GM23338 (cell line): ENCODE measurements at places on chromosomes 7 and 10. TPM values are rescaled to one million over a fixed set of nuclear protein-coding genes. Genes with fewer than 3 reads are reported as not detected.

Gene KCNH2
- 11.3 and 14.7 TPM in 2 replicates for total RNA-seq

Gene PFKP
- 117 and 120 TPM in 2 replicates for total RNA-seq

Gene GPER1
- 2.8 TPM in 1 of 2 replicates, not detected in the other for total RNA-seq

Gene GDF2
- total RNA-seq = not detected in 2 replicates

Gene GPR26
- total RNA-seq = 0.04 and 0.07 TPM in 2 replicates

Gene LRIT1
- total RNA-seq = 0.07 TPM in 1 of 2 replicates, not detected in the other

Gene WDR86
- 29.0 and 59.1 TPM in 2 replicates for total RNA-seq

Gene OR9A2
- 2.6 TPM in 1 of 2 replicates, not detected in the other for total RNA-seq

Gene CYP2W1
- total RNA-seq = not detected in 2 replicates

Gene TMEM184A
- total RNA-seq = 0.04 and 0.66 TPM in 2 replicates

DNA sequence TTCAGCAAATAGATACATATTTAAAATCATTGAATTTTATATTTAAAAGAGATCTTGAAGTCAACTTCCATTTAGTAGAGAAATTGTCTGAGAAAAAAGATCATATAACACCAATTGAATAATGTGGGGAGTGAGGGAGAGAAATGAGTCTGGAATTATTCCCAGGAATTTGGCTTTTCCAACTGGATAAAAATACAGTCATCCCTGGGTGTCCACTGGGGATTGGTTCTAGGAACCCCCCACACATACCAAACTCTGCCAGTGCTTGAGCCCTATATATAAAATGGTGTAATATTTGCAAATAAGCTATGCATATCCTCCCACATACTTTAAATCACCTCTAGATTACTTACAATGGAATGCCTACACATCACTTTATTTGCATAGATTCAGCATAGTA, 162.8 kb upstream of the SEMA3C start:
- no peak for DNase-seq

GRCh38 chr7:21131897-21132296, 296.0 kb upstream of the SP4 start:
- no peak for DNase-seq

DNA sequence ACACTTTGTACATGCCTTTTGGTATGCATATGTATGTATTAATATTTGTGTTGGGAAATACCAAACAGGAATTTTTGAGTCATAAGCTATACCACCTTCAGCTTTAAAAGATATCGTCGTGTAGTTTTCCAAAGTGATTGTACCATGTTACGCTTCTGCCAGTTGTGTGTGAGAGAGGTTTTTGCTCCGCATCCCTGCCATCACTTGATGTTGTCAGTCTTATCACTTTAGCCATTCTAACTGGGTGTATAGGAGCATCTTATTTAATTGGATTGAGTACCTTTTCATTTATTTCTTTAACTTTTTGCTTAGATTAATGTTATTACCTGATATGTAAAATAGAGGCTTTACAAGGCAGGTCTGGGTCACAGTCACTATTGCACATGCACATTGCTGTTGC, 3.4 kb downstream of the KLHL7 start:
- DNase-seq = no peak

GRCh38 chr7:157962458-157963306, 624.9 kb downstream of the PTPRN2 start:
- no peak for DNase-seq

- peak; percentile 73 for DNase-seq
These were observed 79.9 kb downstream of the VTI1A start for GRCh38 chr10:112526906-112527305.

- no peak for DNase-seq
These were observed 436.2 kb upstream of the GALNT17 start for GRCh38 chr7:70695795-70696083.

DNA sequence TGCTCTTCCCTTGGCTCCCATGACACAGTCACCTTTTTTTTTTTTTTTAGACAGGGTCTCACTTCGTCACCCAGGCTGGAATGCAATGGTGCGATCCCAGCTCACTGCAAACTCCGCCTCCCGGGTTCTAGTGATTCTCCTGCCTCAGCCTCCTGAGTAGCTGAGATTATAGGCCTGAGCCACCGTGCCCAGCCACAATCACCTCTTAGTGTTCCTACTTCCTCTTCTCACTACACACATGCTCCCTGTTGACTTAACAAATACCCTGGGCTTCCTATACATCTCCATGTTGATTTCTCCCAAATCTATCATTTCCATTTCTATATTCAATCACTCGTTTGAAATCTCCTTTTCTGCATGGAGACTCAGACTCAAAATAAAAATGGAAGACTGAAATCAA, 91.7 kb downstream of the CUBN start:
- DNase-seq = no peak

- DNase-seq = no peak
These were observed 182.6 kb downstream of the ADAM12 start for GRCh38 chr10:126205486-126206205.

GRCh38 chr7:25308246-25308645, 80.0 kb upstream of the NPVF start:
- no peak for DNase-seq

- peak; percentile 31 for DNase-seq
These were observed 77.2 kb downstream of the CDCA7L start for GRCh38 chr7:21868576-21868850.

DNA sequence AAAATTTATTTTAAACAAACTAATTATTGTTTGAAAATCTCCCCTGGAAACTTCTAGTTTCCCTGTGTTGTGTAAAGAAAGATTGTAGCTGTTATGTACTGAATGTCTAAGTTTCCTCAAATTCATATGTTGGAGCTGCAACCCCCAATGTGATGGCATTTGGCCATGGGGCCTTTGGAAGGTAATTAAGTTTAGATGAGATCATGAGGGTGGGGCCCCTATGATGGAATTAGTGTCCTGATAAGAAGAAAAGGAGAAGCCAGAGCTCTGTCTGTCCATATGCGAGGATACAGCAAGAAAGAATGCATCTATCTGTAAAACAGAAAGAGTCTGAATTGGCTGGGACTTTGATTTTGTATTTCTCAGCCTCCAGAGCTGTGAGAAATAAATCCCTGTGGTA, 179.5 kb downstream of the STK31 start:
- no peak for DNase-seq

GRCh38 chr7:55509322-55509721, 63.0 kb downstream of the VOPP1 start:
- no peak for DNase-seq
